ENCODE measurements at places on chromosomes 12 and 14.

DNA sequence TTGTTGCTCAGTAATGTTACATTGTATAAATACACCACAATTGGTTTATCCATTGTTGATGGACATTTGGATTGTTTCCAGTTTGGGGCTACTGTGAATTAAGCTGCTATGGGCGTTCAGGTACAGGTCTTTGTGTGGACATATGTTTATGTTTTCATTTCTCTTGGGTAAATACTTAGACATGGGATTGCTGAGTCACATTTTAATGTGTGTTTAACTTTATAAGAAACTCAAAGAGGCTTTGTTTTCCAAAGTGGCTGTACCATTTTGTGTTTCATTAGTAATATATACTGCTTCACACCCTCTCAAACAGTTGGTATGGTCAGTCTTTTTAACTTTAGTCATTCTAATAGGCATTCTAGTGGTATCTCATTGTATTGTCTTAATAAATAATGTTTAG, 225.0 kb downstream of the SPTSSA start:
- DNase-seq = no peak

DNA sequence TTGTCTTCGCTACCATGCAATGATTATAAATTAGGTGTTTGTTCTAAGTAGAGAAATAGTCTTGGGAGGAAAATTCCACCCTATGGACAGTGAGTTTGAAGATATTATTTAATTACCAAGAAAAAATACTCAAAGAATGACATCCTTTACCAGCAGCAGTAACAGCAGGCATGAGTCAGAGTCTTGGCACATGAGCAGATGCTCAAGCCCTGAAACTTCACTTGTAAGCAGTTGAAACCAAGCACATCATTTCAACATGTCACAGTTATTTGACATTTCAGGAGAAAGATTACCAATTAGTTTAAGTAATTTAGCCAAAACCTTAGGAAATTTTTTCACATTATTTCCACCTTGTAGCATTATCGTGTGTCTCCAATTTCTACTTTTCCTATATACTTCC, 99.2 kb downstream of the C12orf50 start:
- peak; percentile 78 for DNase-seq

GRCh38 chr14:58177125-58177524, 22.8 kb upstream of the ACTR10 start:
- no peak for DNase-seq

DNA sequence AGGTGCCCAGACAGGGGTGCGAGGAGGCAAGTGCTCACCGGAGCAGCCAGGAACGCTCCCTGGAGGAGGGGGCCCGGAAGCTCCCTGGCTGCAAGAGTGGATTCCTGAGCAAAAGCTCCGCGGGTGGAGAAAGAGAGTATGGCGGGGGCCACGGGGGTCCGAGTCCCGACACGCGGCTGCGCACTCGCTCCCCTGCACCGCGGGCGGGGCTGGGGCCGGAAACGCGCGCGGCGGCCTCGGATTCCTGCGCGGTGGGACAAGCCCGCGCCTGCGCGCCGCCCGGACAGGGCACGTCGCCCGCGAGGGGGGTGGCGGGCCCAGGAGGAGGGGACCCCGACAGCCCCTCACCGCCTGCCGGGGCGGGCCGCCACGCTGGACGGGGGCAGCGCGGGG, 27.8 kb upstream of the GPR132 start:
- DNase-seq = peak; percentile 39

DNA sequence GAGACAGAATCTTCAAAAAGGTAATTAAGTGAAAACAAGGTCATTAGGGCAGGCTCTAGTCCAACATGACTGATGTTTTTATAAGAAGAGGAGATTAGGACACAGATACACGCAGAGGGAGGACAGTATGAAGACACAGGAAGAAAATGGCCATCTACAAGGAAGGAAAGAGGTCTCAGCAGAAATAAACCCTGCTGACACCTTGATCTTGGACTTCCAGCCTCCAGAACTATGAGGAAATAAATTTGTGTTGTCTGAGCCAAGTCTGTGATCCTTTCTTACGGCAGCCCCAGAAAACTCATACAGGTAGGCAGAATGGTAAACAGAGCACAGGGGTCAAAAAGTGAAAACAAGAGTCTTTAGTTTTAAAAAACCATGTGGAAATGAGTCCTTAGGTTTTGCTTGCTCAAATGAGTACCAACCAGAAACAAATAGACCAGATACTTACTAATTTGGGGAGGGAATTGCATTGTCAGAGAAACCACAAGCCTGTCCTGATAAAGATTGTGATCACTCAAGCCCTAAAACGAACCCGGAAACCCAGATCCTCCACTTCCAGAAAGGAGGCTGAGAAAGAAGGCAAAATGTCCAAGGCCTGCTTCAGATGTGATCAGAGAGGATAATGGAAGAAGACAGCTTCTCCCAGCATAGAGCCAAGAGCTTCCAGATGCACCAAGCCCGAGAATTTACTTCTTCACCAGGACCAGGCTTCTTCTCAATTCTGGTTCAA, 93.9 kb downstream of the DUSP6 start:
- no peak for DNase-seq

GRCh38 chr14:61638595-61639387, 56.5 kb upstream of the HIF1A start:
- no peak for DNase-seq

- no peak for DNase-seq
Measured at GRCh38 chr14:79420725-79421124, 790.6 kb downstream of the DIO2 start.

- DNase-seq = no peak
Measured at GRCh38 chr12:45883187-45883586, 107.2 kb downstream of the SCAF11 start.

GRCh38 chr14:65833267-65833880, 420.8 kb downstream of the FUT8 start:
- DNase-seq = no peak

GRCh38 chr12:106941481-106942156, 14.1 kb upstream of the TMEM263 start:
- DNase-seq = no peak

DNA sequence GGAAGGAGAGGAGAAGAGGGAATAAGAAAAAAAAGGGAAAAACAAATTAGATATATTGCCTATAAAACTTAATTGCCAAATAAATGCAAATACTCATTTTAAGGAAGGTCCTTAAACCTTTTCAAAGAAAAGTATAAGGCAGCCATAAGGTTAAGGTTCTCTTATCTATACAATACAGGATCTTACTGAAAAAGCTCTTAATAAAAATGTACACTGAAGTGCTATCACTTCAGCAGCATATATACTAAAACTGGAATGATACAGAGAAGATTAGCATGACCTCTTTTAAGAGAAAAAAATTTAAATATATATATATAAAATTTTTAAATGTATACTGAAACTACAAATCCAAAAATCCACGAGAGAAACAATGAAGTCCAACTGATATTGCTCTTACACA, 65.6 kb downstream of the PPP2R5E start:
- DNase-seq = no peak

- DNase-seq = no peak
Measured at GRCh38 chr12:50004696-50005095, 20.6 kb downstream of the RACGAP1 start.

GRCh38 chr14:23306412-23307145, at the start of gene BCL2L2:
Gene BCL2L2, plus strand, starts transcription at chr14:23306833. Its CDS starts 935 bp downstream, at chr14:23307768.
- DNase-seq = peak; percentile 91

GRCh38 chr12:131620520-131620919, 90.4 kb upstream of the SFSWAP start:
- DNase-seq = no peak

GRCh38 chr12:1845886-1846285, 25.5 kb downstream of the LRTM2 start:
- DNase-seq = no peak

GRCh38 chr14:93103392-93104080, 12.2 kb downstream of the ITPK1 start:
- no peak for DNase-seq

GRCh38 chr14:38442208-38442607, 186.3 kb upstream of the CLEC14A start:
- DNase-seq = no peak

DNA sequence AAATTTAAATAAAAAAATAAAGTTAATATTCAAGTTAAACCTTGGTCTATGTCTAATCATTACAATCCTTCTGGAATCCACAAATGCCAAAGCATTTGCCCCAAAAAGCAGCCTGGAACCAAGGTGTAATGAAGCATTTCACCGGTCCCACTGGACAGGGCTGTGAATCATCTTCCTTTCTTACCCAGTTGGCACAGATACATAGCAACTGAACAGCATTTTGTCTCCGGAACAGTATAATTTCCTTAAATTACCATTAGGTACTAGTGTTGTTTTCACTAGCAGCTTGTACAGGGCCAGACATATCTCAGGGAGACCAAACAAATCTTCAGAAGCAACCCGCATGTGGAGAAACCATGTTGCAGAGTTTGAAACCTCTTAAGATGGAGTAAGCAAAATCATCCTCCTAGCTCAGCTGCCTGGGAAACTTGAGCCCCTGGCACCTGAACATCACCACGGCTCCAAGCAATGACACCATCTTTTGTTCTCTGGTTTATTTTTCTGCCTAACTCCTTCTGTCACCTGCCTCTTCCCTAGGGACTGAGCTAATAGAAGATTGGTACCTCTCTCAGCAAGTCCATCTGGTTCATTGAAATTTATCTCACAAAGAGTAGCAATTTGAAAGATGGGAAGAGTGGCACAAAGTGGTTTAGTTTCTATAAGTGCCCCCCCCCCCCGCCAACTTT, 17.9 kb upstream of the MDM1 start:
- no peak for DNase-seq

DNA sequence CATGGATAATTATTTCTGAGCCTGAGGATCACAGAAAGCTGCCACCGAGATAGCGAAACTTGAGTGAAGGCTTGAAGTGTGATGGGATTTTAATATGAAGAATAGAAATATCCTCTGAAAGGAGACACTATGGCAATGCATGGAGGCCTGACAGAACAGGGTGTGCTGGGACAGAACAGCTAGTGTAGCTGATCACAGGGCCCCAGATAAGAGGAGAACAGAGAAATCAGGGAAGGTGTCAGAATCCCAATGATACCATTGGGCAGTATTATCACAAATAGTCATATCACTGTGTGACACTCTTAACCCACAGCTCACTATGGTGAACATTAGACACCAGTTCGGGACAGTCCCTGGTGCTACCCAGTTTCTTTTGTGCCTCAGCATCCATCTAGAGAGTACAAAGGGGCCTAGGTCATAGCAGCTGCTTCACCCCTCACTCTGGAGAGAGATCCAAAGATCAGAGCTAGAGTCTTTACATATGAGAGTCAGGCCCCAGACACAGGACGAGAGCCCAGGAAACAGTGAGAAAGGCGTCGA, 506 bp upstream of the OR10P1 start:
- DNase-seq = no peak

- DNase-seq = no peak
Measured at GRCh38 chr14:60220917-60221316, 28.1 kb upstream of the PPM1A start.

- no peak for DNase-seq
Measured at GRCh38 chr12:97567619-97568110, 105.1 kb downstream of the RMST start.

DNA sequence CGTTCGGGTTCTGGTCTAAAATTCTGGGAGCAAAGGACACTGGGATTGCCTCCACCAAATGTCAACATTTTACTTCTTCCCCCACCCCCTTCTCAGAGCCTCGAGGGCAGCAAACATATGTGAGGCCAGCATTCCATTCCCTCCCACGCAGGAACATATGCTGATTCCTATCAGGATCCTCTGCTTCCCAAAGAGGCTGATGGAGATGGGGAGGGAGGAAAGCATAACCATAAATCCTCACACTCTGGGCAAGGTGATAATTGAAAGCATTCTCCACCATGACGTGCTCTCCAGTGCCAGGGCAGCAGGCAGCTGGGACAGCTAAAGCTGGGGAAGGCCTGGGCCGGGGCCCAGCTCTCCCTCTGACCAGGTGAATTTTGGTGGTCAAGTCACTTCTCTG, 395.0 kb downstream of the ZFP36L1 start:
- no peak for DNase-seq

Measured in astrocyte of the spinal cord (primary cell).